ENCODE measurements at places on chromosomes 7 and 10.

- DNase-seq = no peak
Measured at GRCh38 chr10:131635564-131636015, 265.2 kb upstream of the PPP2R2D start.

DNA sequence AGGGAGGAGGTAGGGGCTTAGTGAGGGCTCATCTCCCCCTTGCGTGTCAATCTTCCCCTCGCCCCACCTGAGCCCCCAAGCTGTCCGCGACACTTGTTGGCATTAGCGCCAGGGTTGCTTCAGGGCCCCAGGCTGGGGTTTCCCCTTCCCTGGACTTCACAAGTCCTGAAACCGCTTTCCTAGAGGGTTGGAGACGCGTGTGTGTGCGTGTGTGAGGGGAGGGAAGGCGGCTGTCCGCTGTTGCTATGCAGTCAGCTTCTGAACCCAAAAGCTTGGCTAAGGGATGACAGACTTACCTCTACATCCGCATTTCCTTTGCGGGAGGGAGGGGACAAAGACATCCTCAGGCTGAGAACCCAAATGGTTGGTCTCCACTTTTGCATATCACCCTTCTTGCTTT, 803 bp downstream of the GOLGA7B start:
- DNase-seq = no peak

GRCh38 chr7:5237286-5237685, 45.5 kb upstream of the SLC29A4 start:
- DNase-seq = no peak

DNA sequence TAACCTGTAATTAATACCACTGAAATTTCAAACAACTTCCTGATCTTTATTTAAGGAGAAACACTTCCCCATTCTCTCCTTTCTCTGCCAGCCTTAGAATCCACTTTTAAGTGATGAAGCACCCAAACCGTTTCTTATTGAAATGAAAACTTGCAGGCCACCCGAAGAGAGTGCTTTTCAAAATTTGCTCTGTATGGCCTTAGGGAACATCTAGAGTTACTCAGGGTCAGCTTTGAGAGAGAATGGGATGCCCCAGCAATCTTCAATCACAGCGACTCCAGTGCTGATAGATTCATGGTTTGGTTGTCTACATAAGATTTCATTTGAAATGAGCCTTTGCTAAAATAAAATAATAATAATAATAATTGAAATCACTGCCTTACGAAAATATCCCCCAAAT, 323.1 kb downstream of the PCLO start:
- DNase-seq = no peak

DNA sequence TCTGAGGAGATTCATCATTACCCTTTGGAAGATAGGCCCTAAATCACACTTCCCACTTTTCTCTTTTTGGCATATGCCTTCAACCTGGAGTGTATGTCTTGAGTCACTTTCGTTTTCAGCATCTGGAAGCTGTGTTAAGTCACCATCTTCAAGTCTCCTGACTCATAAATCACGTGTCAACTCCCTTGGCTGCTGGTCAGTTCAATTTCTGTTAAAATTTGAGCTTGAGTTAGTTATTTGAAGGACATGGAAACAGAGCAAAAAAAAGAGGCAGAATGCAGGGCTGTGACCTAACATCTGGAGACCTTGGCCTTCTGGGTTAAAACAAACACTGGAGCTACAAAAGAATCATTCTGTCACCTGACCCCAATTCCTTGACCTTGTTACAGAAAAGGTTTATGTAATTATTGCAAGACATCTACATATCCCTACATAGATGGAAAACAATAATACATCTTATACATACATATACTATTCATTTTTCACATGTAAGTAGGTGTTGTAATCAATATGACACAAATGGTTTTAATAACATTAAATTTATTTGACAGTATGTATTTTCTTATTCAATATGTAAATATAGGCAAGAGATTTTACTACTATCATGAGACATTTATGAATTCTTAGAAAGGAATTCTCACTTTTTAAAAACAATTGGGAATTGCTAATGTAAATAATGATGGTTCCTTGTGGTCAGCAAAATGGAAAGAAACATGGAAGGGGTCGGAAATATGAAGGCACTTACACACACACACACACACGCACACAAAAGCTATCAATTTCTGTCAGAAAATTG, 169.7 kb upstream of the PHYHIPL start:
- DNase-seq = no peak

DNA sequence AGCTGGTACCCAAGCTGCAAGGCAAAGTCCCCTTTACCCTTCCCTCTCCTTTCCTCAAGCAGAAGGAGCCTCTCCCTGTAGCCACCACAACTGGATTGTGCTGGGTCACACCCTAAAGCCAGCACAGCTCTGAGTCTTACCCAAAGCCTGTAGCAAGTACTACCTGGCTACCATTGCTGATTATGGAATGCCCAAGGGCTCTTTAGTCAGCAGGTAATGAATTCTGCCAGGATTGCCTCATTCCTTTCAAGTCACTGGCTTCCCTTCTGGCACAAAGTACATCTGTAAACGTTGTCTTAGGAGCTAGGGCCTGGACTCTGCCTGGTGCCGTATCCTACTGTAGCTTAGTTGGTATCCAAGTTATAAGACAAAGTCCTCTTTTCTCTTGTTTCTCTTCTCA, 52.0 kb downstream of the FAS start:
- DNase-seq = no peak

GRCh38 chr7:121280656-121281055, 48.1 kb upstream of the WNT16 start:
- DNase-seq = no peak

DNA sequence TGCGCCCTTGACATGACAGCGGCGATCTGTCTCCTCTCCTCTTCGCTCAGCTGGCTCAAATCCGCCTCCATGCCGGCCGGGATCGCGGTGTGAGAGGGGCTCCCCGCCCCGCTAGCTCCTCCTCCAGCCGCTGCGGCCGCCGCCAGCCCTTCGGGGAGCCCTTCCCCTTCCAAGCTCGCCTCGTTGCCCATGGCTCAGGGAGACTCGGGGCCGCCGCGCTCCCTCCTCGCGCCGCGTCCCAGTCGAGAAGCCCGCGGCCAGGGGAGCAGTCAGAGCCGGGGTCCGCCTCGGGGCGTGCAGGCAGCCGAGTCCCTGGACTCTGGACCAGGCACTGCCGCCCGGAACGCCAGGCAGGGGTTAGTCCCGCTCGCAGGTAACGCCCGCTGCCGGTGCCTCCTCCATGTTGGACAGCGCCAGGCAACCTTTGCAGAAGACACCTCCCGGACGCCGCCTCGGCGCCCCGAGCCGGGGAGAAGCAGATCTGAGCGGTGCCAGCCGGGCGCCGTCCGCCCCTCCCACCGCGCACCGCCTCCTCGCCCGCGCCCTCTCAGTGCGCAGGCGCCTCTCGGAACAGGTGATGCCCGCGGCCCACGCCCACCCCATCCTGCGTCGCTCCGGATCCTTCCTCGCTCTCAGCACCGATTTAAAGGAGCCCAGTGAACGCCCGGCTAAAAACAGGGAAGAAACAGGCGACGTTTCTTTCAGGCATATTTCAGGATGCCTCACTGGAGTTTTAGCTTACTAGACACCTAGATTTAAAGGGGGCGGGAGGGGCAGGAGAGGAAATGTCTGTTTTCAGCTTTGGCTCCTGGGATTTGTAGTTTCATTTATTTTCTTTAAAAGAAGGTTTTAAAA, at the start of gene PCLO:
TSS of gene PCLO (minus strand) at position 483 of the 855 bp plus-strand sequence. CDS start at position 191, 292 bp downstream.
- DNase-seq = peak; percentile 37

DNA sequence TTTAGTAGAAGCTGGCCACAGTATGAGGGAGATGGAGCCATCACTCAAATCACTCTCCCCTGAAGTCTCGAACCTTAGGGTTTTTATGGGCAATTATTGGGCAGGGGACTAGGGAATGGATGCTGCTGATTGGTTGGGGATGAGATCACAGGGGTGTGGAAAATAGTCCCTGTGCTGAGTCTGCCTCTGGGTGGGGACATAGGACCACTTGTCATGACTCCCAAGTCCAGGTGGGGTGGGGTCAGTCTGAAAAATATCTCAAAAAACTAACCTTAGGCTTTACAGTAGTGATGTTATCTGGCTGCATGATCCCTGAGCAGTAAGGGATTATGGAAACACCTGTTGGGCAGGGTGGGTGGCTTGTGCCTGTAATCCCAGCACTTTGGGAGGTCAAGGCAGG, 98.6 kb downstream of the XRCC2 start:
- no peak for DNase-seq

DNA sequence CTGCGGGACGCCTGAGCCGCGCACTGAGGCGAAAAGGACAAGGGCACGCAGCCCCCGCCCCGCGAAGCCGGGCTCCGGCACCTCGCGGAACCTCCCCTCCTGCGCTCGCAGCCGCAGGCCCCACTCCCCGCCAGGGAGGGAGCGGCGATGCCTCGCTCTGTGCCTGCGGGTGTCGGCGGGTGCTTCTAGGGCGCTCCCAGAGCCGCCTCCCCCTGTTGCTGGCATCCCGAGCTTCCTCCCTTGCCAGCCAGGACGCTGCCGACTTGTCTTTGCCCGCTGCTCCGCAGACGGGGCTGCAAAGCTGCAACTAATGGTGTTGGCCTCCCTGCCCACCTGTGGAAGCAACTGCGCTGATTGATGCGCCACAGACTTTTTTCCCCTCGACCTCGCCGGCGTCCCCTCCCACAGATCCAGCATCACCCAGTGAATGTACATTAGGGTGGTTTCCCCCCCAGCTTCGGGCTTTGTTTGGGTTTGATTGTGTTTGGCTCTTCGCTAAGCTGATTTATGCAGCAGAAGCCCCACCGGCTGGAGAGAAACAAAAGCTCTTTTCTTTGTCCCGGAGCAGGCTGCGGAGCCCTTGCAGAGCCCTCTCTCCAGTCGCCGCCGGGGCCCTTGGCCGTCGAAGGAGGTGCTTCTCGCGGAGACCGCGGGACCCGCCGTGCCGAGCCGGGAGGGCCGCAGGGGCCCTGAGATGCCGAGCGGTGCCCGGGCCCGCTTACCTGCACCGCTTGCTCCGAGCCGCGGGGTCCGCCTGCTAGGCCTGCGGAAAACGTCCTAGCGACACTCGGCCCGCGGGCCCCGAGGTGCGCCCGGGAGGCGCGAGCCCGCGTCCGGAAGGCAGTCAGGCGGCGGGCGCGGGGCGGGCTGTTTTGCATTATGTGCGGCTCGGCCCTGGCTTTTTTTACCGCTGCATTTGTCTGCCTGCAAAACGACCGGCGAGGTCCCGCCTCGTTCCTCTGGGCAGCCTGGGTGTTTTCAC, 519 bp downstream of the ITGB8 start:
- peak; percentile 4 for DNase-seq

GRCh38 chr10:91596825-91597196, 36.1 kb downstream of the PPP1R3C start:
- no peak for DNase-seq

- no peak for DNase-seq
Measured at GRCh38 chr7:32535162-32535702, 39.9 kb downstream of the AVL9 start.

DNA sequence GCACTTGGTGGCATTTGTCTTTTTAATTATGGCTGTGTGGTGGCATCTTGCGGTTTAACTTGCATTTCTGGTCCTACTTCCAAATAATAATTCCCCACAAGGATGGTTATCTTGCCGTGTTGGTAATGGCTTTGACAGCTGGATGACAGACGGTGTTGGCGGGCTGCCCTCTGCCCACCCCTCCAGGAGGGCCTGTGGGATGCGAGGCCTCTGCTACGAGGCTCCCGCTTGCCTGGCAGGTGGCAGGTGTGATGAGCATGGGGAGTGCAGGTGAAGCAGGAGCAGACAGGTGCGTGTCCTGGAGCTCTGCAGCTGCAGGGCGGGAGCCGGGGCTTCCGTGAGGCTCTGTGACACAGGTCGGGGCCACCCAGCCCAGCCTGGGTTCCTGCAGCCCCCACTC, 11.8 kb downstream of the INPP5A start:
- no peak for DNase-seq

GRCh38 chr7:135074531-135074930, 73.3 kb upstream of the TMEM140 start:
- DNase-seq = no peak

GRCh38 chr10:62044566-62044965, 143.1 kb downstream of the ARID5B start:
- DNase-seq = no peak

GRCh38 chr7:15972862-15973275, 286.4 kb upstream of the MEOX2 start:
- DNase-seq = no peak

- no peak for DNase-seq
Measured at GRCh38 chr10:11080564-11080984, 62.9 kb downstream of the CELF2 start.

DNA sequence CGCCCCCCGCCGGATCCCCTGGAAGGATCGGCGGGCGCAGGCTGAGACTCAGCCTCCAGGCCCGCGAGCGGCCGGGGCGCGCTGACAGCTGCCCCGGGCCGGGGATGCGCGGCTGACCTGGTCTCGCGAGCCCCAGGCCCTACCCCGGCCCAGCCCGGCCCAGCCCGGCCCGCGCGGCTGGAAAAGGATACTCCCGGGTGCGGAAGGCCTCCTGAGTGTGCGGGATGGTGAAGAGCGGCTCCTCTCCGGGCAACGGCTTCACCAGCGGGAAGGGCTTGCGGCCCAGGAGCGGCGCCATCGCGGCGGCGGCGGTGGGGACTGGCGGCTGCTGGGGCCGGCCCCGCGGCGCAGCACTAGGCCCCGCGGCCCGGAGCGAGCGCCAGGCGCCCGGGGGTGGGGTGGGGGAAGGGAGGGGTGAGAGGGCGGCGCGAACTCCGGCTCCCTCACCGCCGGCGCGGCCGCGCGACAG, 423 bp downstream of the BAZ1B start:
- peak; percentile 68 for DNase-seq

- no peak for DNase-seq
Measured at GRCh38 chr10:28730031-28730778, 52.9 kb downstream of the BAMBI start.

GRCh38 chr10:11149807-11150141, 132.1 kb downstream of the CELF2 start:
- DNase-seq = no peak

DNA sequence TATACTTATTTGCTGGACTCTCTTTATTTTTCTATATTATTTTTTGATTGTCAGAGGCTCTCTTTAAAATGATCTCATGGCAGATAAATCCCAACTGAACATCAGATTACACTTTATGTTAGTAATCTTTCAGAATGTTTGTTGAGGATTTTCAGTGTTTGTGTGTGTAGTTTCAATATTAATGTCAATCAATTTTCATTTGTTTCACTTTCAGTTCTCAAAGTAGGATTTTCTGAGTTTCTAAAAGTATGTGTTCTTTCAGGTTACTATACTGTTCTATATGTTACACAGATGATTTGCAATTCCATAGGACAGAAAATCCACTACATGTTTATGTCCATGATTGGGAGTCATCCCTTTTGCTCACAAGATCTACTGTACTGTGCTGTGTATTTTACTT, 311.9 kb upstream of the POT1 start:
- DNase-seq = no peak

- DNase-seq = no peak
Measured at GRCh38 chr7:94395141-94396036, 694 bp downstream of the COL1A2 start.

DNA sequence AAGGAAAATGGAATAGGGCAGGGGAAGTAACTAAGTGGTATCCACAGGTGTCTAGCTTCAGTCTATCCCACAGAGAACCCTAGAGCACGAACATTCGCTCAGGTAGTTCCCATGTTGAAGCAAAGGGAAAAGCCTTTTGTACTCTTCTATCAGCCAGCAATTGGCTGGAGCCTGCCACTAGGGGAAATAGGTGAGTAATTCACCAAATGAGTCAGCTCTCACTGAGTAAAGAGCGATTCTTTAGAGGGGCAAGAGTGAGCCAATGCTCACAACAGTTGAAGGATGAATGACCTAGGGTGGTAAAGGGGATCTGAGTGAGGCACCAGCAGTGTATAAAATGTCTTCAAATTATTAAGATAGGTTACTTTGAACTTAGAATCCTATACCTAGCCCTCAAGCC, 94.1 kb upstream of the ZNF800 start:
- no peak for DNase-seq

- DNase-seq = peak; percentile 78
Measured at GRCh38 chr10:17228091-17229015, at the start of gene VIM. VIM (plus strand) TSS chr10:17228241; CDS start chr10:17229423, 1,182 bp downstream.

- DNase-seq = no peak
Measured at GRCh38 chr10:13219685-13220670, 14.2 kb downstream of the UCMA start.
